ENCODE measurements at places on chromosomes 5 and 9. TPM values are rescaled to one million over a fixed set of nuclear protein-coding genes. Genes with fewer than 3 reads are reported as not detected.

Gene CXCL14
- total RNA-seq: not detected

Gene TNC
- total RNA-seq: 3.1 TPM

Gene PRRC2B
- total RNA-seq: 214 TPM

Gene GABBR2
- not detected for total RNA-seq

Gene ERP44
- 11.5 TPM for total RNA-seq

Gene FKBP15
- total RNA-seq: 26.0 TPM

Gene MEF2C
- total RNA-seq: 0.53 TPM

Gene FAM151B
- 0.35 TPM for total RNA-seq

Gene REEP2
- total RNA-seq: 11.5 TPM

Gene ANKRD34B
- not detected for total RNA-seq

Gene HRCT1
- not detected for total RNA-seq

Measured in activated T-cell treated with anti-CD3 and anti-CD28 coated beads, Interleukin-2, amount 50 U/mL, for 72 hours (primary cell).